ENCODE measurements at places on chromosomes 6 and 20. TPM values are rescaled to one million over a fixed set of nuclear protein-coding genes. Genes with fewer than 3 reads are reported as not detected.

BPIFB3 gene
- total RNA-seq, result not detected

CAGE1 gene
- 0.21 TPM for total RNA-seq

DEFB127 gene
- total RNA-seq, result not detected

TMEM200A gene
- total RNA-seq, result 8.8 TPM

RSPO3 gene
- 0.31 TPM for total RNA-seq

VEGFA gene
- 141 TPM for total RNA-seq

GRCh38 chr6:125220712-125221111, 67.1 kb downstream of the TPD52L1 start:
- H3K27me3 ChIP-seq, result no peaks in the 10 kb centered on the region
- H3K27ac ChIP-seq, result no peak overlapping the region
- H3K4me1 ChIP-seq, result no peaks in the 10 kb centered on the region
- no peaks in the 10 kb centered on the region for H3K36me3 ChIP-seq
- DNase-seq, result no peak

- H3K4me3 ChIP-seq, result no peak overlapping the region
- DNase-seq, result peak; percentile 80
- H3K27ac ChIP-seq, result no peak overlapping the region
- no peaks in the 10 kb centered on the region for H3K36me3 ChIP-seq
- peaks cover 64% of the 10 kb centered on the region for H3K27me3 ChIP-seq
Observed at GRCh38 chr20:21096321-21097043, 9.7 kb downstream of the LINC00237 start.

- no peaks in the 10 kb centered on the region for H3K4me1 ChIP-seq
- H3K27me3 ChIP-seq, result no peaks in the 10 kb centered on the region
- DNase-seq, result no peak
- no peak overlapping the region for H3K4me3 ChIP-seq
- no peak overlapping the region for H3K27ac ChIP-seq
- no peaks in the 10 kb centered on the region for H3K36me3 ChIP-seq
Observed at GRCh38 chr6:77740380-77740779, 87.5 kb downstream of the MEI4 start.

GRCh38 chr6:153056308-153056707, 53.8 kb upstream of the MTRF1L start:
- no peaks in the 10 kb centered on the region for H3K4me1 ChIP-seq
- H3K36me3 ChIP-seq, result no peaks in the 10 kb centered on the region
- DNase-seq, result no peak
- no peaks in the 10 kb centered on the region for H3K27me3 ChIP-seq
- H3K27ac ChIP-seq, result no peak overlapping the region

DNA sequence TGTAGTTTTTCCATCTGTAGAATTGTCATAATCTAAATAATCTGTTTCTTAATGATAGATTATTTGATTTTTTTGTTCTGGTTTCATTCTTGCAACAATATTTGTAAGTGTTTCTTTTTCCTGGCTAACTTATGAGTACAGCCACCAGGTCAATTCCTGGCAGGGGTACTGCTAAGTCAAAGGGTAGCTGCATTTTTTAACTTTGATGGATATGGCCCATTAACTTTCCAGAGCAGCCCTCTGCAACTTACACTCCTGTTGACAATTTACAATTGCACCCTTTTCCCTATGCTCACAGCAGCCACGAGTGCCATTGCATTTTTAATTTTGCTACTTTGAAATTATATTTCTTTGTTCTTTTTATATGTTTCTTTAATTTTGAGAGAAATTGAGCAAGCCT, 209.3 kb upstream of the CST7 start:
- H3K4me3 ChIP-seq, result no peak overlapping the region
- DNase-seq, result no peak
- no peaks in the 10 kb centered on the region for H3K4me1 ChIP-seq
- H3K27me3 ChIP-seq, result no peaks in the 10 kb centered on the region
- no peak overlapping the region for H3K27ac ChIP-seq

DNA sequence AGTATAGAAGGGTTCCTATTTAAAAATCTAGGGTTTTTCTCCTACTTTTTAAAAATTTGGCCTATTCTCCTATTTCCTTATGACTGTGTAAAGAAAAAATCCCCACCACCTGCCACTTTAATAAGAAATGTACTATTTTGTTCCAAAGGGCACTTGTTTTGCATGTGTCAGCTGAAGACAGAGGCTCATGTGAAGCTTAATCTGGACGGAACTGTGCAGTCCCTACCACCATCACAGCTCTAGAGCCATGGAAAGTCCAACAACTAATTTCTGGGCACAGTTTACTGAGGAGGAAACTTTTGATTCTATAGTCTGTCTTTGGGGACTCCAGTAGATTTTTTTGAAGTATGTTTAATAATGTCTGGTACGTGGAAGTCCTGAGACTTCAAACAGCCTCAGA, 60.0 kb upstream of the AHI1 start:
- H3K27me3 ChIP-seq, result no peaks in the 10 kb centered on the region
- H3K4me1 ChIP-seq, result no peaks in the 10 kb centered on the region
- no peak overlapping the region for H3K4me3 ChIP-seq

GRCh38 chr20:62339647-62340062, 27.5 kb downstream of the LAMA5 start:
- no peaks in the 10 kb centered on the region for H3K4me1 ChIP-seq
- no peak for DNase-seq
- H3K36me3 ChIP-seq, result peaks cover 78% of the 10 kb centered on the region
- H3K27me3 ChIP-seq, result no peaks in the 10 kb centered on the region

GRCh38 chr6:50831186-50831585, 12.5 kb downstream of the TFAP2B start:
- H3K4me1 ChIP-seq, result no peaks in the 10 kb centered on the region
- H3K27me3 ChIP-seq, result peaks cover 100% of the 10 kb centered on the region
- H3K36me3 ChIP-seq, result no peaks in the 10 kb centered on the region
- H3K27ac ChIP-seq, result no peak overlapping the region

GRCh38 chr6:28423546-28423945, 19.7 kb downstream of the ZSCAN23 start:
- no peak overlapping the region for H3K27ac ChIP-seq
- H3K27me3 ChIP-seq, result no peaks in the 10 kb centered on the region

DNA sequence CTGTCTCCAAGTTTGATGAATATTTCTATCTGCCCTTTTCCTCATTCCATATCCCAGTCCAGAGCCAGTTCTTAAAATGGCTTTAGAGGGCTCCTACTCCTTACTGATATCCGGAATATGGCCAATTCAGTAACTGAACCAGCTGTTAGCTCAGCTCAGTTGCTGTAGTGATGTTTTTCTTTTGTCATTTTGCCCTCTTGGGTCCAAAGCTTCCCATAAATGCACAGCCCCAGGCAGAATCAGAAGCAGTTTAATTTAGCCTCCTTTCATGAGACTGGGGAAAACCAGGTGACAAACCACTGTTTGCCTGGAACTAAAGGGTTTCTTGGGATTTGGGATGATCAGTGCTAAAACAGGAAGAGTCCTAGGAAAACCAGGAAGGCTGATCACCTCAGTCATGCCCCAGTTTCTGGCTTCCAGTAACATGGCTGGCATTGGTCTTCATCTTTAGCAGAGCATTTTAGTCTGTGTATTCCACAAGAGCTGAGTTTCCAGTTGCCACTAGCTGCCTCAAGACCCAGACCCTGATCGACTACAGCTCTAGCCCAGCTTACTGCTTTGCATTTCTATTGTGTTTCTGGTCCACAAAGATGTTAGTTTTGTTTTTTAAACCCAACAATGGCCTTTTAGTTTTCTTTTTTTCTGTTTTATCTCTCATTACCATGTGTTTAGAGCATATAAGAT, 40.6 kb upstream of the REV3L start:
- H3K36me3 ChIP-seq, result no peaks in the 10 kb centered on the region
- no peaks in the 10 kb centered on the region for H3K27me3 ChIP-seq
- DNase-seq, result no peak
- no peak overlapping the region for H3K4me3 ChIP-seq
- no peak overlapping the region for H3K27ac ChIP-seq
- H3K4me1 ChIP-seq, result peaks cover 4% of the 10 kb centered on the region

DNA sequence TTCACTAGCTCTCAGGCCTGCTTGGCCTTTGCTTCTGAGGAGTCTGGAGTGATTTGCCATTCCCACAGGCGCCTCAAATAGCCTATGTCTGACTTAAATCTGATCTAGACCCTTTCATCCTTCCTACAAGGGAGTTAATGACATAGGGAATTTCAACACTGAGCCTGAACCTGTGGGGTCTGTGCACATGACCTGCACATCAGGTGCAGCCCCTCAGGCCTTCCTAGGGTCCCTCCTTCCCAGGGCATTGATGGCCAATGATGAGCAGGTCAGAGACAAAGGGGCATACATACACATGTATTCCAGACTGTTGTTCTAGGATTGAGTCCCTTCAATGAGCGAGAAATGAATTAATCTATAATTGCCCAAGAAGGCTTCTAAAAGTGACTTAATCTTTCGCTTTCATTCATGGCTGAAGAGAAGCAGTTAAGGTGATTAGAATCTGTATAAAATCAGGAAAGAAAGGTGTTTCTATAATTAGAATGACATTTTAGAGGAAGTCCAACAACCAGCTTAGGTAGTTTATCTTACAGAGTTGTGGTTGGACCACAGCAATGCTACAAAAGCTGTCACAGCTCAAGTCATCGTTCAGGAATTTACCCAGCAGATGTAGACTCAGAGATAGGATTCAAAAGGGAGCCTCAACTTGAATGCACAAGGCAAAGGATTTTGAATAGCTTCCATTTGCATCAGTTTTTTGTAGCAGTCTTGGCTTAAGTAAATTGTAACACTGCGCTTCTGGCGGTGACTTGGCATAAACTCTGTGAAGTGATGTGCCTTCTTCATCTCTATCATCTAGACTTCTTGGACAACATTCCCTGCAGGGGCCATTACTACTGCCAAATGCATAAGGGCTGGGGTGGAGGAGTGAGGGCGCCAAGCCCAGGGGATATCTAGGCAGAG, 27.0 kb upstream of the TBC1D7 start:
- H3K27me3 ChIP-seq, result no peaks in the 10 kb centered on the region
- H3K36me3 ChIP-seq, result no peaks in the 10 kb centered on the region
- no peaks in the 10 kb centered on the region for H3K4me1 ChIP-seq
- no peak overlapping the region for H3K27ac ChIP-seq
- DNase-seq, result no peak

DNA sequence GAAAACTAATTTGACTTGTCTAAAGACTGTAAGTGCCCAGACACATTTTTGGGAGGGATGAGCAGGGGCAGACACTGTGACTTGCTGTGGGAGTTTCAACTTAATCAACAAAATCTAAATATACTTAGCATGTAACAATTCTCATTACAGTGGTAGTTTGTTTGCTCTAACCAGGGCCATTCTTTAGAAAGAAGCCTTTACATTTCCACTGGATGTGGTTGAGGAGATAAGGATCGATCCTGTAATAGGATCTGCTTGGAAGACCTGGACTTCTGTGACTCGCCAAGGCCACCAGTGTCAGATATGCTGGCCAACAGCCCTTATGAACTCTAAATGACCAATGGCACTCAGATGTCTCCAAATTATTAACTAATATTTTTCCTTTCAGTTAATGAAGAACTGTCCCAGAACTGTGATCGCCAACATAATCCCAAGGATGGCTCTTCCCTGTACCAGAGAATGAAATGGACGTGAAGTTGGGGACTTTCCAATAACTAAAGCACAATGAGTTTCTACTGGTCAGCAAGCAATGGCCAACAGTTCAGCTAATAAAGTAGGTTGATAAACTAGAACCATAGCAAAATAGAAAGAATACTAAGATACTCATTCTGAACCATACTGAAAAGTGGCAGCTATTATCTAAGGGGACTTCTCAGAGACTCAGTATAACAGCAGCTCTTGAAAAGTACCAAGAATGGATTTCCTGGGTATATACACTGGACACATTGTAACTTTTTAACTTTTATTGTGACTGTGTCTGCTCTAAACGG, 7.5 kb downstream of the SMLR1 start:
- no peaks in the 10 kb centered on the region for H3K4me1 ChIP-seq
- DNase-seq, result no peak
- peaks cover 14% of the 10 kb centered on the region for H3K36me3 ChIP-seq
- no peak overlapping the region for H3K27ac ChIP-seq
- no peak overlapping the region for H3K4me3 ChIP-seq

- H3K36me3 ChIP-seq, result no peaks in the 10 kb centered on the region
- peaks cover 84% of the 10 kb centered on the region for H3K27me3 ChIP-seq
- no peaks in the 10 kb centered on the region for H3K4me1 ChIP-seq
Observed at GRCh38 chr20:5486377-5487054, 169.8 kb upstream of the PROKR2 start.

DNA sequence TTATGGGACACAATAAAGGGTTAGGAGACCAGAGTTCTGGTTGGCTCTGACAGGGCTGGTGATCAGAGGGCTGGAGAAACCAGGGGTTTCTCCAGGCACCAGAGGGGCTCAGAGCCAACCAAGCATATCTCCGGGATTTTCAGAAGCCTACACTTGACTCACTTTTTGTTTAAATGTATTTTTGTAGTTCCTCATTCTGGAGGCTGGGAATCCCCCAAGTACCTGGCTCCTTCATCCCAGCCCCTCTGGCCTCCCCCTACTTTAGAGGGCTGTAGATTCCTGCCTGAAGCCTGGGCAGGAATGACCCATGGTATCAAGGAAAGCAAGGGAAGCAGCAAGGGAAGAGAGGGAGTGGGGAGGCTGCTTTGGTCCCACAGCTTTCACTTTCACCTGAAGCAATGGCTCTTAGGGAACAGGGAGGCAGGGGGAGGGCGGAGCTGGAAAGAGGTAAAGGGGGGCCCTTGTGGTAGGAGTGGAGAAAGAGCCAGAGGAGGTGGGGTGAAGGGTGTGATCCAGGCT, 973 bp downstream of the CD40 start:
- H3K36me3 ChIP-seq, result no peaks in the 10 kb centered on the region
- no peak overlapping the region for H3K27ac ChIP-seq
- no peaks in the 10 kb centered on the region for H3K4me1 ChIP-seq
- no peak overlapping the region for H3K4me3 ChIP-seq

GRCh38 chr6:128657181-128657580, 136.8 kb upstream of the PTPRK start:
- H3K27me3 ChIP-seq, result no peaks in the 10 kb centered on the region
- no peaks in the 10 kb centered on the region for H3K36me3 ChIP-seq
- H3K4me3 ChIP-seq, result no peak overlapping the region
- peaks cover 11% of the 10 kb centered on the region for H3K4me1 ChIP-seq

DNA sequence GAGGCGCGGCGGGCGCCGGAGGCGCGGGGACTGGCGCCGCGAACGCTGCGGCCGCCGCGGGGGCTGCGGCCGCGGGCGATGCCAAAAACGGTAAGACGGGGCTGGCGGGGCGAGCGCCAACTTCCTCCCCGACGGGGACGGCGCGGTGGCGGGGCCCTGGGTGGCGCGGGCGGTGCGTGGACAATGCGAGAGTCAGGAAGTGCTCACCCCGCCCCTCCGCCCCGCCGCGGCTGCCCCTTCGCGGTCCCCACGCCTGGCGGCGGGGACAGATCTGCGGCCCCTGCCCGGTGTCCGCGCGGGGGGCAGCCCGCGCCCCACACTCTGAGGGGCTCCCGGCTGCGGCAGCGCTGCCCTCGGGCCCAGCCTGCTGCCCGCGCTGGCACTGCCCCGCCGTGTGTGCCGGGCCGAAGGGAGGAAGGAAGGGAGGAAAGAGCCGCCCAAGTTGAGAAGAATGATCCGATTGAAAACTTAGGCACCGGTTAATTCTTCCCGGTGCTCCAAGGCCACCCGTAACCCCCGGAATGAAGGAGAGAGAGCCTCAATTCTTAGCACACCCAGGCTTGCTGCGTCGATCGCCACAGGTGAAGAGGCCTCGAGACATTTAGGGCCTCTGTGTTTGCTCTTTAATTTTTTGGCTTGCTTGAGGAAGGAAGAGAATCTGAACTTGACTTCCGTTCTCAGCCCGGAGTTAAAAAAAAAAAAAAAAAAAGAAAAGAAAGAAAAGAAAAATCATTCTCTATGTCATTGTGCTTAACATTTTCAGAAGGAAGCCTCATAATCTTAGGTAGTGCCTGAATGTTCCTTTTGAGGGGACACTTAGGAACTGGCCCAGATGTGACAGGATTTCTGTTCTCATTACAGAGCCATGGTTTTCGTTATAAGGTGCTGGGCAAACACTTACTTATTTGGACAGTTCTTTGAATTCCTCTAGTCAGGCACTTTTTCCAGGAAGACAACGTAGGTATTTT, 982 bp downstream of the HECA start:
- peak overlapping the region; percentile 82 for H3K4me3 ChIP-seq
- H3K36me3 ChIP-seq, result no peaks in the 10 kb centered on the region

Measured in endodermal cell (in vitro differentiated cells).